ENCODE measurements at places on chromosomes 1 and 21. TPM values are rescaled to one million over a fixed set of nuclear protein-coding genes. Genes with fewer than 3 reads are reported as not detected.

GRCh38 chr1:247924868-247925267 lies at the start of gene OR2AJ1:
Gene OR2AJ1, plus strand, starts transcription at chr1:247924889. Its CDS starts 8,880 bp downstream, at chr1:247933769.
- no peak for DNase-seq

The ZNF593OS gene
- total RNA-seq: not detected

The MROH9 gene
- not detected for total RNA-seq

DNA sequence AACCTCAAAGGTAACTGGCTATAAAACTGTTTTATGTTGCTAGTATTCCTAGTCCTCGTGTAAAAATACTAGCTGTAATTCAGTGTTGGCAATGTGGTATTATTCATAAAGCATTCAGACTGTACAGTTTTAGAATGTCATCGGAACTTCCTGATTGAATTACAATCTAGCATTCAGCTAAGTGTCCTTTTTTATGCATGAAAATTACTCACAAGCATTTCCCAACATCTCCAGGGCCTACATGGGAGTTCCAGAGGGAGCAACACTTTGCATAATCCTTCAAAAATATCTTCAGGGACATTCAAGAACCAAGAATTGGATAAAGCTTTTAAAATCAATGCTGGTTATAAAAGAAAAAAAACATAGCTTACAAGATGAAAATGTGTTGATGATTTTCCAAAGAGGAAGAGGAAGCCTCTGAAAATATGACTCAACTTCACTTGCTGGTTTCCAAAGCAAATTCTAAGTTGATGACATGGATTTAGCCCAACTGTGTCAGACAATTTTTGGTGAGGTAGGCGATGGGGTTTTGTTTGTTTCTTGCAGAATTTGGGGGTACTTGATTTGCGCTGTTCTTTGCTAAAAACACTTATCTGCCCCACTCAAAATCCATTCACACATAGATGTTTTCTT lies 137.8 kb downstream of the SLC44A5 start:
- DNase-seq: no peak

DNA sequence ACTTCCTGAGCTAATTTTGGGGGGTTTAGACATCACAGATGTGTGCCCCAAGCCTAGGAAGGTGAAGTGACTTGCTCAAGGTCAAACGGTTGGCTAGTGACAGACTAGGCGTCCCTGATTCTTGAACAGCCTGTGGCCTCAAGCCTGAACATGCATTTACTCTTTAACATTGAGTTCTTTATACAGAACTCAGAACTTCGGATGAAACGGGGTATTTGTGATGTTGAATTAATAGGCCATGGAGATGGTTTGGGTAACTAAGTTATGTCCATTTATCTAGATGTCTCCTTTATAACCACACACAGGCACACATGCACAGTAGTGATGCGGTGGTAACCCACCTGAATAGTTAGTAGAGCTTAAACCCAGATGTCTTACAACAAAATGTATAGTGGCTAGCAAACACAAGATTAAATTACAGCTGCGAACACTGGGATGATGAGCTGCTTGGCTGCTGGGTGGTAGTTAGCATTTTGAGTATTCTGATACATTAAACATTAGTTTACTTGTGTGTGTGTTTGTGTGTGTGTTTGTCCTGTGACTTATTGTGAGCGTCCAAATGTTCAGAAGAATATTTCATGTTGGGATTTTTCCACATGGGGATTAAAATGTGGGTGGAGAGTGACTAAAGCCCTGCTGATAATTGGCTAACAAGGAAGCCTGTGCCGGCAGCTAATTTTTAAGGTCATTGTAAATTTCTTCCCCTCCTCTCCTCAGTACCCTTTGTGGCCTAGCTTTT lies 2.3 kb downstream of the ATP1A1 start:
- DNase-seq: no peak

DNA sequence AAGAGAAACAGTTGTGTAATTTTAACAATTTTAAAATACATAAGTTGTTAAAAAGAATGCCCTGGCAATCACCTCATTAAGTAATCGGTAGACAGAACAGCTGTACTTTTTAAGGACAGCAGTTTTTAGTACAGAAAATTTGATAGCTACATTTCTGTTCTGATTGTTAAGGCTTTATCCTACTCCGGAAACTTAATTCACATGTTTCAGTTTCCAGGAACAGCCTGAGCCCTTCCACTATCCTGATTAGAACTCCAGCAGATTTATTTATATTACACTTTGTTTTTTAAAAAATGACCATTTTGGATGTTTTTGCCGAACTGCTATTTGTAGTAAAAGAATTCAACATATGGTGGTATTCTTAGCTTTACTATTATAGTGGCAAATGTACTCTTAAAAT lies 8.7 kb downstream of the PRRC2C start:
- no peak for DNase-seq

The CPT2 gene
- total RNA-seq: 30.2 TPM

The CNTN2 gene
- 13.3 TPM for total RNA-seq

- DNase-seq: no peak
Measured at GRCh38 chr1:54172614-54173599, 20.1 kb upstream of the CDCP2 start.

The FOXO6 gene
- total RNA-seq: 1.4 TPM

- no peak for DNase-seq
Measured at GRCh38 chr1:244100704-244101453, 49.8 kb downstream of the ZBTB18 start.

DNA sequence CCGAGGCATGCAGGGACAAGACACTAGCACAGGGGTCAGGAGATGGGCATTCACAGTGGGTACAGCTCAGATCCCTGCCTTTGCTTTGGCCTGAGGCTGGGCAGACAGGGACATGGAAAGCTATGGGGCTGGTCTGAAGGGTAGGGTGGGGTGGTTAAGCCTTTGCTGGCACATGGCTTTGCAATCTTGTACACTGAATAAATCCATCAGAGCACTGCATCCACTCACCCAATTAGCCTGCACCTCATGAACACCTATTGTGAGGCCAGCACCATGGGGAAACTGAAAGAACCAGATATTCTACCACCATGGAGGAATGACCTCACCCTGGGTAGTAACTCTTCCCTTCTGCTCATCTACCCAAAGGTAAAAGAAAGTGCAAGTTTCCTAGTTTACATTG lies 199.6 kb upstream of the LMO4 start:
- no peak for DNase-seq

The AADACL4 gene
- total RNA-seq: not detected

The CDA gene
- 15.6 TPM for total RNA-seq

The LCE1B gene
- 29.6 TPM for total RNA-seq

DNA sequence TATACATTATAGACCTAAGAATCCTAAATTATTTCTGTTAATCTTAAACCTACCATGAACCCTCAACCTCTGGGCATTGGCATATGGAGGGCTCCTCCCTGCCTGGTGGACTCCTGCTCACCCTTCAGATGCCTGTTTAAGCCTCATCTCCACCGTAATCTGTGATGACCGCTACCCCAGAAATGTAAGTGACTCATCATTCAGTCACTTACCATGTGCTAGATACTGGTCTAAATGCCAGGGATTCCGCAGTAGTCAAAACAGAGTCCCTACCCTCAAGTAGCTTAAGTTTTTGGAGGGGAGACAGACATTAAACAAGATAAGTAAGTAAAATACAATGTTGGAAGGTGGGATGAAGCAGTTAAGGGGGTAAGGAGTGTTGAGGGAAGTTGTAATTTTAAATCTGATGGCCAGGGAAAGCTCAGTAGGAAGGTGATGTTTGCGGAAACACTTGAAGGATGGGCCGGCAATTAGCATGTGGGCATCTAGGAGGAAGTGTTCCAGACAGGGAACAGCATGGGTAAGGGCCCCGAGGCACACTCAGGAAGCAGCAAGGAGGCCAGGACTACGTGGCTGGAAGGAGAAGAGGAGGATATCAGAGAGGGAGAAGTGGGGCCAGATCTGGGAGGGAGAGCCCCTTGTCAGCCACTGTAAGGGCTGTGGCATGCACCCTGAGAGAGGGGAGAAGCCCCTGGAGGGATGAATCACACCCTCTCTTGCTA lies 141.7 kb upstream of the HOOK1 start:
- no peak for DNase-seq

- peak; percentile 87 for DNase-seq
Measured at GRCh38 chr1:14238472-14239307, 359.8 kb upstream of the KAZN start.

The MR1 gene
- total RNA-seq: 10.5 TPM

- no peak for DNase-seq
Measured at GRCh38 chr1:64302971-64303370, 99.5 kb downstream of the UBE2U start.

DNA sequence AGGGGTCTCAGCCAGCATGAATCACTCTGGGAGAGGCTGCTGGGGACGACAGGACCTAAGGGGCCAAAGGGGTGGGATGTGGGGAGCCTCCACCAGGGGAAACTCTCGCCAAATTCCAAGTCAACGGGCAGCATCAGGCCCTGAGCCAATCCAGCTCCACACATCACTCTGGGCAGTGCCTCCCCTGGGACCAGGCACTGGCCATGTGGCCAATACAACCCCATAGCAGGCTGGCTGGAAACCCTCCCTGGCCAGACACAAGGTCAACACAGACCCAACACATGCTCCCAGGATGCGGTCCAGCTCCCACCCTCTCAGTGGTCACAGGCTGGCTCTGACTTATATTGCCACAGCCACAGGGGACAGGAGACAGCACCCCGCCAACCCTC lies 60.0 kb downstream of the MEGF6 start:
- no peak for DNase-seq

The OR2L13 gene
- total RNA-seq: not detected

GRCh38 chr1:67642629-67643028 lies 42.4 kb upstream of the GADD45A start:
- no peak for DNase-seq

DNA sequence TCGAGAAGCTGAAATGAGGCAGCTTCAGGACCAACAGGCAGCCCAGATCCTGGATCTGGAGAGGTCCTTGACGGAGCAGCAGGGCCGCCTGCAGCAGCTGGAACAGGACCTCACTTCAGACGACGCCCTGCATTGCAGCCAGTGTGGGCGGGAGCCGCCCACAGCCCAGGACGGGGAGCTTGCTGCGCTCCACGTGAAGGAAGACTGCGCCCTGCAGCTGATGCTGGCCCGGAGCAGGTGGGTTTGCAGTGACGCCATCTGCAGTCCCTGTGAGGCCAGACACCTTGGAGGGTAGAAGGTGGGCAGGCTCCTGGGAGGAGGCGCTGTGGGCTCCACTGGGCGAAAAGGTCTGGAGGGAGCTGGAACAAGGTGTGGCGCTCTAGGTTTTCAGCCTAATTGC lies 39.7 kb downstream of the PCNT start:
- no peak for DNase-seq

GRCh38 chr1:25086518-25087079 lies 145.7 kb downstream of the SYF2 start:
- DNase-seq: no peak

GRCh38 chr1:14254251-14254650 lies 344.2 kb upstream of the KAZN start:
- DNase-seq: no peak

DNA sequence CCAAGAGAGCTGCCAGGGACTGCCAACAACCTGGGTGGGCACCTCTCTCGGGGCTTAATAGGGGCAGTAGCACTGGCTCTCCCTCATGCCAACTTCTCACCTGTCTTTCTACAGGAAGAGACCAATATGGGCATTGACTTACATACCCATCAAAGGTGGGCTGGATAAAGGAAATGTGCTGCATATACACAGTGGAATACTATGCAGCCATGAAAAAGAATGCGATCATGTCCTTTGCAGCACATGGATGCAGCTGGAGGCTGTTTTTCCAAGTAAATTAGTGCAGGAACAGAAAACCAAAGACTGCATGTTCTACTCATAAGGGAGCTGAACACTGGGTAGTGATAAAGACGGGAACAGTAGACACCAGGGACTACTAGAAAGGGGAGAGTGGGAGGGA lies 172.5 kb downstream of the URB2 start:
- DNase-seq: no peak
